Activated CD4-positive, alpha-beta T cell treated with anti-CD3 and anti-CD28 coated beads, Interleukin-2, Interleukin-6, amounts not matched to agents 100 ng/mL and 50 ng/mL, durations not matched to agents 16 hours and 8 hours (primary cell): ENCODE measurements at places on chromosomes 3 and 15.

DNA sequence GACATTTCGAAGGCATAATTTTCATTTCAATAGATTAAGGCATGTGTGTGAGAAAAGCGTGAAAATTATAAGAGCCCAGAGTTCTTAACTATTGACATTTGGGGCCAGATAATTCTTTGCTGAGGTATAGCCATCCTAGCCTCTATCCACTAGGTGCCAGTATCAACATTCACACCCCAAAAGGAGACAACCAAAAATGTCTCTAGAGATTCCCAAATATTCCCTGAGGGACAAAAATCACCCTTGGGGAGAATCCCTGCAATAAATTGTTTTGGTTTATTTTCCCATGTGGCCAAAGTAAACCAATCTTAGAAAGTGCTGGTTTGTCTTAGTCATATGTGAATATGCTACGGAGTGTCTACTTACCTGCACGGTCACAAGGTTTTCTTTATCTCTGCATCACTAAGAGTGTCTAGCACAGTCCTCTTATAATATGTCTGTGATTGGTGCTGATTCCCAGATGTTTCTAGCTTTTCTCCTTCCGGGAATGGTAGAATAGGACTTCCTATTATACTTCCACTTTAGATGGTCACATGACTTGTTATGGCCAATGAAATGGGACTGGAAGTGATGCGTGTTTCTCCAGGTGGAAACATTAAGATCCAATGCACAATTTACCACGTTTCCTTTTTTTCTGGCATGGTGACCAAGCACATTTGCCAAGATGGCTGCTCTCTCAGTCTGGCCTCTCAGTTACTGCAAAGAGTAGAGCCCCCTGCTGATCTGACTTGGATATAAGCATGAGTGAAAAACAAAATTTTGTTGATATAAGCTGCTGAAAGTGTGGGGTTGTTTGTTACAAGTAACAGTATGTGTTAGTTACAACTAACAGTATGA lies 8.0 kb upstream of the KBTBD8 start:
- peak; percentile 19 for DNase-seq

DNA sequence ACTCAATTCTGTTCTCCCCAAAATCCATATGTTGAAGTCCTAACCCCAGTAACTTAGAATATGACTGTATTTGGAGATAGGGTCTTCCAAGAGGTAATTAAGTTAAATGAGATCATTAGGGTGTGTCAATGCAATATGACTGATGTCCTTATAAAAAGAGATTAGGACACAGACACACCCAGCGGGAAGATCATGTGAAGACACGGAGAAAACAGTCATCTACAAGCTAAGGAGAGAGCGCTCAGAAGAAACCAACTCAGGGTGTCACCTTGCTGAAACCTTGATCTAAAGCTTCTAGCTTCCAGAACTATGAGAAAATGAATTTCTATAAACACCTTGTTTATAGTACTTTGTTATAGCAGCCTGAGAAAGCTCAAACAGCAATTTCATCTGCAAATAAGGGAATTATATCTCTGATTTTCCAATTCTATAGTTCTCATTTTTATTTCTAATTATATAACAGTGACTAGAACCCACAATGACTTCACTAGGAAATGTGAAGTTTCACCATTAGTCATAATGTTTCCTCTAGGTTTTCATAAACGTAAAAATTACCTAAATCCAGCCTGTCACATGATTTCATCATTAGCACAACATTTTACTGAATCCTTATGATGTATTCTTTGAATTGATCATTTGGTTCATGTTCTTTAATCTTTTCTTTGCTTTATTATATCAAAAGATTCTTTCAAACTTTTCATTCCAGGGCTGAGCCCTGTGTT lies 459.1 kb upstream of the MDFIC2 start:
- peak; percentile 37 for DNase-seq

DNA sequence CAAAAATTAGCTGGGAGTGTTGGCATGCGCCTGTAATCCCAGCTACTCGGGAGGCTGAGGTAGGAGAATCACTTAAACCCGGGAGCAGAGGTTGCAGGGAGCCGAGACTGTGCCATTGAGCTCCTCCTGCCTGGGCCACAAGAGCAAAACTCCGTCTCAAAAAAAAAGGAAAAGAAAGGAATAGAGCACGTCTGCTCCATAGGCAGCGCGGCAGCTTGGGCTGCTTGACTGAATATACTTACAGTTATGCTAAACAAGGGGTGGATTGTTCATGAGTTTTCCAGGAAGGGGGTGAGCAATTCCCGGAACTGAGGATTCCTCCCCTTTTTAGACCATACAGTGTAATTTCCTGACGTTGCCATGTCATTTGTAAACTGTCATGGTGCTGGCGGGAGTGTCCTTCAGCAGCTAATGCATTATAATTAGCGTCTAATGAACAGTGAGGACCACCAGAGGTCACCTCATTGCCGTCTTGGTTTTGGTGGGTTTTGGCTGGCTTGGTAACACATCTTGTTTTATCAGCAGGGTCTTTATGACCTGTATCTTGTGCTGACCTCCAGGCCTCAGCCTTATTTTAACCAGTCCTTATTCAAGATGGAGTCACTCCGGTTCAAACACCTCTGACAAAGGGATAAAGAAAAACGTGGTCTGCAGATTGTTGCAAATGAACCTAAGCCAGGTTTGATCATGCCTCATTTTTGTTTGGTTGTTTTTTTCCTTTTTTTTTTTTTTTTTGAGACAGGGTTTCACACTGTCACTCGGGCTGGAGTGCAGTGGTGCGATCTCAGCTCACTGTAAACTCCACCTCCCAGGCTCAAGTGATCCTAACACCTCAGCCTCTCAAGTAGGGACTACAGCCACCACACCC lies 24.9 kb upstream of the SENP5 start:
- DNase-seq: peak; percentile 29

DNA sequence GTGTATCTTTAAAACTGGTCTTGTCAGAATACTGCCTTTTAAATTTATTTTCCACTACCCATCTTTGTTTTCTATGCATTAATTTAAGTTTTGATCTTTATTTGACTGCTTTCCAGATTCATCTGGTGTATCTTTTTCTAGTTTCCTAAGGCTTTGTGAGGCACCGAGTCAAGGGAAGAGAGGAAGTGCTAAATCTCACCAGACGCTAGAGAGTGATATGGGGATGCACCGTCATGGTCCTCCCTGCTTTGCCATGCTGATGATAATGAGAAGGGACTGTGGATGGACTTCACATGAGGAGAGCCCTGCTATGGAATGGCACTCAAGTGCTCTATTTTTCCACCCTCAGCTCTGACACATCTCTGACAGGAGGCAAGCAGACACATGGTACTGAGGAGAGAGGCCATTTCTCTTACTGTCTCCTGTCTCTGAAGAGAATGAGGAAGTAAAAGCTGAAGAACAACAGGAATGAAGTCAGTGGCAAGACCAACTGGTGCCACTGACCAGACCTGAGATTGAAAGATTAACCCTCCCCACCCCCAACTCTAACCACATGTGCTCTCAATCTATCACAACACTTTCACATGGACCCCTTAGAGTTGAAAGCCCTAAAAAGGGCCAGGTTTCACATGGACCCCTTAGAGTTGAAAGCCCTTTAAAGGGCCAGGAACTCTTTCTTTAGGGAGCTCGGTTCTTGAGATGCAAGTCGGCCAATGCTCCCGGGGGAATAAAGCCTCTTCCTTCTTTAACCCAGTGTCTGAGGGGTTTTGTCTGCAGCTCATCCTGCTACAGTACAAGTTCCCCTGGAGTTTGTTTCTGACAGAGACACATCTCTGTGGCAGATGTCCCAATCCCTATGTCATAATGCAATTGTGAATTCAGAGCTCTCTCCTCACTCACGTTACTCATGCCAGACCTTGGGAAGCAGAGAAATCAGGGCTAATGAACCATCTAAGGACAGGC lies at the start of gene IQCF2:
IQCF2 (plus strand) TSS at position 913 of the 963 bp plus-strand sequence. CDS start 52 bp downstream, outside the sequence.
- no peak for DNase-seq

DNA sequence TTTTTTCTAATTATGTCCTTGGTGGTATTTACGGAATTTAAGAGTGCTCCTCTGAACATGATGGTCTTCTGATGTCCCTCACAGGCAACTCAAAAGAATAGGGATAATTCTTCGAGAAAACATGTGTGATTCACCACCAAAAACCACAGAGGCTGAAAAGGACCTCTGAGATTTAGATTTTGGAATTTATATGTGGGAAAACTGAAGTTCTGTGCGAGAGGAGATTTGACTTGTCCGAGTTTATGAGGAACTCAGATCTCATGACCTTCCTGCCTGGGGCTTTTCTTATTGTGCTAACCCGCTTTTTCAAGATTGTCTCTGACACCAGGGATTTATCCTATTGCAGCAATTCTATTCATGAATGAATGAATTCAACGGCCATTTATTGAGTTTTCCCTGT lies 142.4 kb downstream of the FAM43A start:
- DNase-seq: no peak

DNA sequence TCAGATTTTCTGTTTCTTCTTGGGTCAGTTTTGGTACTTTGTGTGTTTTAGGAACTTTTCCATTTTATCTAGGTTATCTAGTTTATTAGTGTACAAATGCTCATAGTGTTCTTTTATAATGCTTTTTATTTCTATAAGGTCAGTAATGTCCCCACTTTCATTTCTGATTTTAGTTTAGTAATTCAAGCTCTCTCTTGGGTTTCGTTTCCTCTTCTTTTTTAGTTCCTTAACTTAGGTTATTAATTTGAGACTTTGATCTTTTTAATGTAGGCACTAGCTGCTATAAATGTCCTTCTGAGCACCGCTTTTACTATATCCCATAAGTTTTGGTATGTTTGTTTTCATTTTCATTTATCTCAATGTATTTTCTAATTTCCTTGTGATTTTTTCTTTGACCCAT lies 27.0 kb upstream of the CD200R1L start:
- no peak for DNase-seq

DNA sequence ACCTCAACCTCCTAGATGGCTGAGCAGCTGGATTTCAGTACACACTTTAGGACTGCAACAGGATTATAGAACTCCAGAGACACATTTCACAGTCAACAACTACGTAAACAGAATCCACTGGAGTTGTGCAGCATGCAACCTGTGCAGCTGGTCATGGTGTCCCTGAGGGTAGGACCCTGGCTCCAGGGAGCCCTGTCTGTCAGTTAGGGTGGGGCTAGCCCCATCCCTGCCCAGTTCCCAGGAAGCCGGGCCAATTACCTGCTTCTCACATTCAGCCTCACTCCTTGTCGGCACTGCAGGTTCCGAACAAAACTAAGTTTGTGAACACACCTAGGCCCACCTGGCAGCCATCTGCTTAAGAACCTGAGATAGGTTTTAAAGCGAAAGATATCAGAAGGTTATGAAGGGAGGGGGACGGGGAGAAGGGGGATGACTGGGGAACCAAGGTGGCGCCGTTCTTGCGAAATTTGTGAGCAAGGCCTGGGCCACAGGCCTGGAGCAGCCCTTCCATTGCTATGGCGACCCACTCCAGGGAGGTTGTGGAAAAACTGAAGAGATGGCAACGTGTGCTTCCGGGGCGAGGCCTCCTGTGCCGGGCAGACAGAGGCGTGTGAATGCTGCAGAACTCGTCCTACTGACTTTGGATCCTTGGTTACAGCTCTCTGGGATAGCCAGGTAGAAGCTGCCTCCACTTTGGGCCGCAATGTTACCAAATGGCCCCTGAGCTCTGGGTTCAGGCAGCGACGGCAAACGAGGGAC lies 25.3 kb downstream of the ACSBG1 start:
- DNase-seq: no peak

GRCh38 chr15:49964061-49964460 lies 155.0 kb downstream of the ATP8B4 start:
- no peak for DNase-seq

GRCh38 chr3:116190095-116190494 lies 255.2 kb downstream of the LSAMP start:
- DNase-seq: no peak

DNA sequence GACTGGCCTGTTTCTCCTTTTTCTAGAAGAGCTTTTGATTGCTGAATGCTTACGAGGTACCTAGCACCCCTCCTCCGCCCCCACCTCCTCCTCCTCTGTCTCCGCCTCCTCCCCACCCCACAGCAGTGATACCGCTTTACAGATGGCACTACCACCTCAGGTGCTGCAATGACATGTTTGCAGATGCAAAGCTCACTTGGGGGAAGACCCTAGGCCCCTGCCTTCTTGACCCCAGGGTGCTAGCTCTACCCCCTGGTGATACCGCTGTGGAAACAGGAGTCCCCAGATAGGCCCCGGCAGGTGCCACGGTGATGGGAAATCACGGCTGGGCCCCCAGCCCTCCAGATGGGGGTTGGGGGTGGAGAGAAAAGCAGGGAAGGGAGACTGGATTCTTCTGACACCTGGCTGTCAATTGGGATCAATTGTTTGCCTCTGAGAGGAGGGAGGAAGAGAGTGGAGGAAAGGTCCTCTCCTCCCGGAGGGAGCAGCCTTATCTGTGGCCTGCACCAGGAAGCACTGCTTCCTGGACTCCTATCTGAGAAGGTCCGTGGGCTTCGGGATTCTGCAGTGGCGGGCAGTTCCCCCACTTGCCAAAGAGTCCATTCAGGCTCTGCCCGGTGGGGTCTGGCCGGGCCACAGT lies 37.6 kb downstream of the DNASE1L3 start:
- DNase-seq: no peak

DNA sequence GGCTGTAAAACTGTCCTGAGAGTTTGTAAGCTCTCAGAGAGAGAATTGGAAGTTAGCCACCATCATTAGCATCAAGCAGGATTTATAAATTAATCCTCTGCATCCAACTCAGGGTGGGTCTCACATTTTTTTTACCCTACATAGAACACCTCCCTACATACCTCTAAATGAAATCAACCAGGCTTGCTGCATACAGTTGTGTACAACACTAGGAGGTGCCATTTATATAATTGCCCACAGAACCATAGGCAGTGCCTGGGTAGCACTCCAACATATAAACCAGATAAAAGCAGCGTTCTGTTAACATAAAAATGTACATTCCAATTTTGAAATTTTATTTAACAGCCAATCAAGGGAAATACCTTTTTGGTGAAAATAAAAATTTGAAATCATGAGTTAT lies 48.2 kb upstream of the SELENOK start:
- no peak for DNase-seq

DNA sequence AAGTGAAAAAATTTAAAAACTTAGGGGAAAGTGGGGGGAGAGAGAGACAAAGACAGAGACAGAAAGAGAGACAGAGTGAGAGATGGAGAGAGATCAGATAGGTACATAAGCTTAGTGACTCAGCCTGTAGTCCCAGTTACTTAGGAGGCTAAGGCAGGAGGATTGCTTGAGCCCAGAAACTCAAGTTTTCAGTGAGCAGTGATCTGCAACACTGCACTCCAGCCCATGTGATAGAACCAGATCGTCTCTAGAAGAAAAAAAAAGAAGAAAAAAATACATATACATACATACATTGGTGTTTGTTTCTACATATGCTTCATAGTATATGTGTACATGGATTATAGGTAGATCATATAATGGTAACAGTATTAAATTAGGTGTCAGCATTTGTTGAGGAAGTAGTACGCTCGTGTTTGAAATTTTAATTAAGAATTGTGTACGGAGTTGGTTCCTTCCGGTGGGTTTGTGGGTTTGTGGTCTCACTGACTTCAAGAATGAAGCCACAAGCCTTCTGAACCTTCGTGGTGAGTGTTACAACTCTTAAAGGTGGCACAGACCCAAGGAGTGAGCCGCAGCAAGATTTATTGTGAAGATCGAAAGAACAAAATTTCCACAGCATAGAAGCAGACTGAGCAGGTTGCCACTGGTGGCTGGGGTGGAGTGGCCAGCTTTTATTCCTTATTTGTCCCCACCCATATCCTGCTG lies 38.3 kb upstream of the SNRPN start:
- DNase-seq: peak; percentile 2

- DNase-seq: no peak
Measured at GRCh38 chr3:142027300-142027699, 122.0 kb downstream of the TFDP2 start.

GRCh38 chr3:191301782-191302411 lies 27.3 kb upstream of the CCDC50 start:
- no peak for DNase-seq
